Retinal pigment epithelial cell (primary cell): ENCODE measurements at places on chromosomes 12 and 14.

- no peak for DNase-seq
These were observed 586.3 kb downstream of the BCL11B start for GRCh38 chr14:98685725-98686124.

DNA sequence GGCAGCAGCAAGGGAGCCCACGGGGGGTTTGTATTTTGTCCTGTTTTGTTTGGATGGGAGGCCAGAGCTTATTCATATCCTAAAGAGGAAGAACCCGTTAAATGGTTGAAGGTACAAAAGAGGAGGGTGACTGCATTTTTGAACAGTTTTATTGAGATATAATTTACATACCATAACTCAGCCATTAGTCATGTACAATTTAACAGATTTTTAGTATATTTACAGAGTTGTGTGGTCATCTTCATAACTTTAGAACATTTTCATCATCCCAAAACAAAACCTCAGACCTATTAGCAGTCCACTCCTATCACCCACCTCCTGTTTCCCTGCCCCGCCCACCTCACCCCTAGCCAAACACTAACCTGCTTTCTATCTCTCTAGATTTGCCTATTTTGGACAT, 12.6 kb downstream of the NRDE2 start:
- DNase-seq: no peak

GRCh38 chr12:129746318-129746717, 157.5 kb downstream of the TMEM132D start:
- no peak for DNase-seq

DNA sequence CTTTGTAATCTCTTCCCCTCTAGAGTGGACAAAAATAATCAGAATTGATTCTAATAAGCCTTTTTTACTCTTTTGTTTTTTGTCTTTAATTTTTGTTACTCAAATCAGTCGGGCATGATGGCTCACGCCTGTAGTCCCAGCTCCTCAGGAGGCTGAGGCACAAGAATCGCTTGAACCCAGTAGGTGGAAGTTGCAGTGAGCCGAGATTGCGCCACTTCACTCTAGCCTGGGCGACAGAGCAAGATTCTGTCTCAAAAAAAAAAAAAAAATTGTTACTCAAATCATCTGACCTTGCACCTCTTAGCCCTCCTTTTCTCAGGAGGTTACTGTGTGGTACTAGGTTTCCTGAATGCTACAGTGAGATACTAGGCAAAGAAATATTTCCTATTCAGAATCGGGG, 280.6 kb downstream of the PDZRN4 start:
- DNase-seq: no peak

DNA sequence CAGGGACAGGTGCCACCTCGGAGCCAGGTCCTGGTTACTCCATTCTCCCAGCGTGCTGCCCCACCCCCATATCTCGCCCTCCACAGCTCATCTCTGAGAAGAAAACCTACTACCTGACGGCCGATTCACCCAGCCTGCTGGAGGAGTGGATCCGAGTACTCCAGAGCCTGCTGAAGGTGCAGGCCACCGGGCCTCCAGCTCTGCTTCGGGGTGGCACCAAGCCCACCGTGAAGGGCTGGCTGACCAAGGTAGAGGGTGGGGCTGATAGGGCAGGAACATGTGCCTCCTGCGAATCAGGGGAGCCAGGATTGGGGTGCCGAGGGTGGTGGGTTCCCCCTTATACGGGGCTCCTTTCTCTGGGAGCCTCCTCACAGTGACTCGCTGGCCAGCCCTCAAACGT, 25.9 kb downstream of the PIGH start:
- no peak for DNase-seq

DNA sequence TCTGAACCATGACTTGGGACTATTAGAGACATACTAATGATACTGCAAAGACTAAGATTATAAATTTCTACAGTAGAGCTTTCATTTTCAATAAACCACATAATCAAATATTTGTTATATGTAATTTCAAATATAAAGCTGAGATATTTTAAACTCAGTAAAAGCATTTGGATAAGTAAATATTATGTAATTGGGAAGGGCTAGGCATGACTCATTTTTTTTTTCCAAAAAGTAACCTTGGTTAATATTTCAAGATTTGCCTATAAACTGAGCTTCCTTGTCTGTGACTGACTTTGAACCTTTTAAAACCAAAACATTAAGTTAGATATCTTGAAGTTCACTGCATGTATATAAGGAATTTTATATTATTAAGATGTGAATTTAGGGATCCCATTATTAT, 332.5 kb downstream of the CEP128 start:
- no peak for DNase-seq

- DNase-seq: no peak
These were observed 189.8 kb upstream of the SLC16A7 start for GRCh38 chr12:59405992-59406391.

- DNase-seq: no peak
These were observed 141.3 kb upstream of the RASSF8 start for GRCh38 chr12:25817166-25817565.

- DNase-seq: no peak
These were observed 19.7 kb downstream of the PTPN21 start for GRCh38 chr14:88535149-88535548.
